ENCODE measurements at places on chromosomes 1 and 21.

GRCh38 chr21:26804895-26805609 is 40.2 kb downstream of the ADAMTS1 start:
- DNase-seq, result no peak

- no peak for DNase-seq
Measured at GRCh38 chr1:155962599-155963211, 15.6 kb downstream of the ARHGEF2 start.

DNA sequence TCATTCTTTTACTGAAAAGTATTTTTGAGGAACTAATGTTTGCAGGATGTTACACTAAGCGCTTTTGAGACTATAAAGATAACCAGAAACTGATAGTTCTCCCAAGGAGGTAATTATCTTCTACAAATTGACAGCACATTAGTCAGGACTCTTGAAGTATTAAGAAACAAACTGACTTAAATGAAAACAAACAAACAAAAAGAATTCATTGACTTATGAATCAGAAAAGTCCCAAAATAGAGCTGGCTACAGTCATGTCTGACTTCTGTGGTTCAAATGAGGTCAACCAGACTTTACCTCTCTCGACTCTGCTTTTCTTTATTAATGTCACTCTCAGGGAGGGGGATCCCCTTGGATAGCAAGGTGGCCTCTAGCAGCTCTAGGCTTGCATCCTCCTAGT is 296.8 kb downstream of the TPR start:
- no peak for DNase-seq

DNA sequence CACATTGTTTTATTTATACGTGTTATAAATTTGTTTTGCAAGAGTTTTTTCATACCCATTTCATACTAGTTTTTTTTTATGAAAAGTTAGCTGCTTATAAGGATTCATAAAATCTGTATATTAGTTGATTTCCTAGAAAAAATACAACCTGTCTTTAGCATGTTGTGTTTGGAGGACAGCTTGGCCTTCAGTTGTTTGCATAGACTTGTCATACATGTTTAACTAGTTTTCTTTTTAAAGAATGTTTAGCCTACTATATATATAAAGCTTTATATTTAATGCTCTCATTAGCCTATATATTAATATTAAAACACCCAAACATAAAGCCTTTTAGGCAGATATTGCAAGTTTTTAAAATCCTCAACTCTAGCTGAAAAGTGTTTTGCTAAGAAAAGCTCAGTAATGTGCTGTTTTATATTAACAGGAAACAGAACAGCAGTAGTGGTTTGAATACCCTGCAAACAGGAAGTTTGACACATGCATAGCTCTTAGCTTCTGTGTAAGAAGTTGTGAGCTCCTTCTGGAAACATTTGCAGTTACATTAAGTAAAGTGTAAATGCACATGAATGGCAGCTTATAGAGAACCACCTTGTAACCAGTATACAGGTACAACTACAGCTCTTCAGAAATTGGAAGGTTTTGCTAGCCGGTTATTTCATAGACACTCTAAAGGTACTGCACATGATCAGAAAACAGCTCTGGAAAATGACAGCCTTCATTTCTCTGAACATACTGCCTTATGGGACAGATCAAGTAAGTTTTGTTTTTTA is at the start of gene PRKACB:
Gene PRKACB (plus strand): TSS at position 476 of the 770 bp plus-strand sequence. CDS start 91 bp downstream, at position 567.
- DNase-seq, result peak; percentile 89

GRCh38 chr1:38153066-38153777 is 106.6 kb upstream of the POU3F1 start:
- DNase-seq, result no peak

- no peak for DNase-seq
Measured at GRCh38 chr1:228457017-228457395, 30.2 kb upstream of the RNF187 start.

GRCh38 chr21:42044871-42045495 is 26.1 kb upstream of the UMODL1 start:
- no peak for DNase-seq

GRCh38 chr1:67338642-67339041 is 31.0 kb downstream of the IL12RB2 start:
- DNase-seq, result no peak

DNA sequence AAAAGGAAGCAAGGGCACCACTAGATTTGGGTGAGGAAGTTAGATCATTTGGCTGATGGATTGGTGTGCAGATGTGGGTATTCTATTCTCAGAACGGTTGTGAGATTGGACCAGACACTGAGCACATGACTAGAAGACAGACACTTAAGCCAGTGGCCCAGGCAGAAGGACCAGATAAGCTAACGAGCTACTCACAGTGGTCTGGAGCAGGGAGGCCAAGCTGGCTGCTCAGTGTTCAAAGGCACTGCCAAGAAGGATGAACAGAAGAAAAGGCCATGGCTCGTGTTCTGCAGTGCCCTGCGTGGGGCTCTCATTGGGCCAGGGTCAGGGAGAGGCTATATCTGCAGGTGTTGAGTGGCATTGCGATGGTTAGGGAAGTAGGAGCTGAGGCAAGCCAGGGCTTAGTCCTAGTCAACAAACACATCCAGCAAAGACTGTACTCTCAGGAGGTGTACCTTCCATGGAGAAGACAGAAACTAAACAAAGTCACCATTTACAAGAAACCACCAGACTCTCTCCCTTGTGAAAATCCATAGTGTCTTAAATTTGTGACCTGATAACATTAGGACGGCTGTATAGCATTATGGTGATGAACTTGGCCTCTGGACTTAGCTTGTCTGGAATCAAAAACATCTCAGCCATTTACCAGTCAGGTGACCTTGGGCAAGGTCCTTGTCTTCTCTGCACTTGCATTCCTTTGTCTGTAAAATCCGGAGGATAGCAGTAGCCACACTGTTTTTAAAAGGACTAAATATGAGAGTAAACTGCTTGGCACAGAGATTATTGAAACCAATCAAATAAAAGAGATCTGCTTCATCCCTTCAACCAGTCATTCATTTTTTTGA is 274.5 kb downstream of the SIPA1L2 start:
- DNase-seq, result no peak

DNA sequence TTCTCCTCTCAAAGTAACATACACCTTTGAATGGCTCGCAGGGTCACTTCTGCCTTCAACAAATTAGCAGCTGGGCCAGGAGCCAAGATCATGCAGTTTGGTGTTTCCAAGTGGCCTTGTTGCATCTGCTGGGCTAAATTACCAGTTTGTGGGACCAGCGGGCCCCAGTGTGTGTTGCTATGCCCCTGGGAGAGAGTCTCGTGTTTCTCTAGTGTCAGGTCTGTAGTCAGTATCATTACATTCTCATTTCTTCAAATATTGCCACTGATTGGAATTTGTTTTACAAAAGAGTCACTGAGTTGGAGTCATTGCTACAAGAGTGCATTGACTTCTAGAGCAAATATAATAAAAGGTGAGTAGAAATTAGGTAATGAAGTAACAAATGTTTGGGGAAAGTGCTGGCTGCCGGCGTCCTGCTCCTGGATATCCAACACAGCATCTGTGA is 35.5 kb downstream of the RHOU start:
- DNase-seq, result no peak

DNA sequence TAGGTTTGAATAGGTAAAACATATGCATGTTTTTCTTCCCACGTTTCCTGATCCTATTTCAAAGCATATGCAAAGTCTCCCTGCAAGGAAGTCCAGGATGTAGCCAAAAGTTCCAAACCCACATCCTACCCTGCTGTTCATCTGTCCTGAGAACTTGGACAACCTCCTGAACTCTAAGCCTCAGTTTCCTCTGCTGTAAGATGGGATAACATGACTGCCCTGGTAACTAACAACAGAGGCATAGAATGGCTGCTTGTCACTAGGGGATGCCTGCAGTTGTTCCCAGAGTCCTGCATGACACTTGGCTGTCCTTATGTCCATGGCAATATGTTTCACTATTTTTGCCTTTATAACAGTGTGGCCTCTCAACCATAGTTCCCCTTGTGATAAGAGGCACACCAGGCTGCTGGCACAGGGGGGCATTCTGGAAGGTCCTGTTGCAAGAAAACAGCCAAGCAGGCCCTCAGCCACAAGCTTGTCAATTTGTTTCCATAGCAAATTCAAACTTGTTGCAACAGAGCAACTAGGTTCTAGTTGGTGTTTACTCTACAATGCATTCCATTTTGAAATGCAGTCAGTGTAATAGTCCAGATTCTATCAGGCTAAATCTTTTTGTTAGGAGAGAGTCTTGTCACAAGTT is 1.5 kb upstream of the HDGF start:
- DNase-seq, result no peak

DNA sequence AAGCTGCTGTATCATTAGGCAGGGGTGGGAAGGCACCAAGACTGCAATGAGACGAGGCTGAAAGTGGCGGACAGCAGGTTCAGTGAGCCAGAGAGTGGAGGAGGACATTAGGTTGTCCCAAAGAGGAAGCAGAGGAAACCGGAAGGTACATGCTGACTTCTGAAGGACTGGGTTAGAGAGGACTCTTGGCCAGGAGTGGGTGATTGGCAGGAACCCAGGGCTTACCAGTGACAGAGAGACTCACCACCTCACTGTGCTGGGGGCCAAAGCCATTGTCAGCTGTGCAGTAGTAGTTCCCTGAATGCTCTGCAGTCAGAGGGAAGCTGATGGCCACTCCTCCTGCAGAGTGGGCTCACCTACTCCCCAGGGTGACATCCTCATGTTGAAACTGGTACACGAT is 41.9 kb upstream of the FCRL4 start:
- DNase-seq, result no peak

DNA sequence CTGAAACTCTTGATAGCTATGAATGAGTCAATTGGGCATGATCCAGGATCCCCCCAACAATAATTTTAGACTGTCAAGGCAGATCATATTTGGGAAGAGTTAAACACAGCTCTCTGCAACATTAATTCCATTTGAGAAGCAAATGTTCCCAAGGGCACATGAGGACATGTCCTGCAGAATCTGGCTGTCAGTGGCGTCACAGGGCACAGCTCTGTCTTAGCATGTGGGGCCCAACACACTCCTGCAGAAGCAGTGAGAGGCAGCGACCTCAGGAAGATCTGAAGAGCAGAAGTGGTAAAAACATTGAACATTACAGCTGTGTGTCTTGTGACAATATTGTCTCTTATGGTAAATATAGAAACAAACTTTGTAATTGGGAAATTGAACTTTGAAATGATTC is 197.1 kb upstream of the PBX1 start:
- no peak for DNase-seq

DNA sequence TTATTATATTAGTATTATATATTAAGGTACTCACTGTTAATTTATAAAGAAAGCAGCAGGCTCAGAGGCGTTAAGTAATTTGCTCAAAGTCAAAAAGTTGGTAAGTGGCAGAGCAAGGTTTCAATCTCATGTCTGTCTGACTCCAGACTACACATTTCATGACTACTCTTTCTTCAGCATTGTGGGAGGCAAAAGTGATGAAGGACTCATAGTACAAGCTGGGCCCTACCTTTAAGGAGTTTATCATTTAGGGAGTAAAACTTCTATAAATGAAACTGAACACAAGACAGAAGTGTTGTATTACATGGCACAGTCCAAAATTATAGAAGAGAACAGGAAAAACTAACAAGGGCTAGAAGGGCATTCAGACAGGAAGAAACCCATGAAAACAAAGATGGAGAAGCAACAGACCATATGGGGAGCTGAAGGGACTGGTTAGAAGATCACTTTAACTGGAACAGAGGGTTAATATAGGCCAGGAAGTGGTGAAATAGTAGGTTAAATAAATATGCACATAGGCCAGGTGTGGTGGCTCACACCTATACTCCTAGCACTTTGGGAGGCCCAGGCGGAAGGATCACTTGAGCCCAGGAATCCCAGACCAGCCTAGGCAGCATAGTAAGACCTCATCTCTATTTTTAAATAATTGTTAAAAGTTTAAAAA is 11.5 kb downstream of the SORT1 start:
- DNase-seq, result no peak

- no peak for DNase-seq
Measured at GRCh38 chr1:41479000-41479807, 5.3 kb downstream of the EDN2 start.

DNA sequence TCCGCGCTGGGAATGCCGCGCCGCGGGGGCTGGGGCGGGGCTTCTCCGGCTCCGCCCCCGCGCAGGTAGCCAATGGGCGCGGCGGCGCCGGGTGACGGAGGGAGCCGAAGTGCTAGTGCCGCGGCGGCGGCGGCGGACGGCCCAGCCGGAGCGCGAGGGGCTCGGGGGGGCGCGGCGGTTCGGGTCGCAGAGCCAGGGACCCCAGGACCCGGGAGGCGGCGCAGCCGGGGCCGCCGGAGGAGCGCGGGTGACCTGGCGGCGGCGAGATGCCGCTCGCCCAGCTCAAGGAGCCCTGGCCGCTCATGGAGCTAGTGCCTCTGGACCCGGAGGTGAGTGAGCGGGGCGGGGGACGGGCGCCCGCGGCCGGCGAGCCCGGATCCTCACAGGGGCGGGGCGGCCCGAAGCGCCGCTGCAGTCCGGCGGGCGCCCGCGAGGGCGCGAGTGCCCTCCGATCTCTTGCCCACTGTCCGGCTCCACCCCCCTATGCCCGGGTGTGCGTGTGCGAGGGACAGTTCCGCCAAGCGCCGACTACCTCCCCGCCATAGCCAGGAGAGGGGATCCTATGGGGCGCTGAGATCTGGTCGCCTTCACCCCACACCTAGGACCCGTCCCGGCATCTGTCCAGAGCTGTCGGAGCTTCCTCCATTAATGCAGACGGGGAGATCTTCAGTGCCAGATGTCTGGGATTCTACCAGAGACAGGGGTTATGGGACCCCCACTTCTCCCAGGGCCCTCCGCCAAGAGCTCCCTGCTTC is at the start of gene RPS6KA1:
Gene RPS6KA1 (plus strand): TSS at position 107 of the 755 bp plus-strand sequence. CDS start 160 bp downstream, at position 267.
- no peak for DNase-seq

GRCh38 chr21:44551340-44551961 is at the start of gene KRTAP10-2:
Gene KRTAP10-2 (minus strand): TSS chr21:44551505. CDS start chr21:44551458, 47 bp downstream.
- no peak for DNase-seq

DNA sequence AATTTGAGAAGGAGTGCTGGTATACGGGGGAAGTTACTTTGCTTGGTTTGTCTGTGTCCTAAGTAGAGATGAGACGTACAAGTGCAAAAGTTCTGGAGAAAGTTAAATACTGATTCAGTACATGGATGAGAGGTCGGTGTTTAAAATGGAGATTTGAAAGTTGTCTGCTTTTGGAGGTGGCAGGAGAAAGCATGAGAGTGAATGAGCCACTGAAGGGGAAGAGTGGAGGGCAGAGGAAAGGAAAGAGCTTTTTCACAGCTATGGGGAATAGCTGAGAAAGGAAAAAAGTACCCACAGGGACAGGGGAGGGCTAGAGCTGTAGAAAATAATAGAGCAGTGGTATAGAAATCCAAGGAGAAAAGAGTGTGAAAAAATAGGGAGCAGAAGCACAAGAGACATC is 18.1 kb upstream of the CGN start:
- no peak for DNase-seq

DNA sequence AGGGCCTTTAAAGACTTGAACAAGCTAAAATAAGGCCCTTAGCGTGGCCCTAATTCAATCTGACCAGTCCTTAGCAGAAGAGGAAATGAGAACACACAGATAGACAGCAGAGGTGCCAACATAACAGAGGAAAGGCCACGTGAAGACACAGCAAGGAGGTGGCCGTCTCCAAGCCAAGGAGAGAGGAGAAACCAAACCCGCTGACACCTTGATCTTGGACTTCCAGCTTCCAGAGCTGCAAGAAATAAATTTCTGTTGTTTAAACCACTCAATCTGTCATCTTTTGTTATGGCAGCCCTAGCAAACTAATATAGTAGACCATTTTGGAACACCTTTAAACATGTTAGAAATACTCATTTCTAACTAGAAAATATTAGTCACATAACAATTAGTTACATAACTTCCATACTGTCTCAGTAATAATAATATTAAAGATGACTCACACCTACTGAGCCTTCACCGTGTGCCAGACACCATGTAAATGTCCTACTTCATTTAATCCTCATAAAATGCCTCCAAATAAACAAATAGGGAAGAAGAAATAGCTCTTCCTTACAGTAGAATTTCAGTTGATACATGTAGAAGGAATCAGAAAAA is 47.9 kb downstream of the S1PR1 start:
- DNase-seq, result no peak

Data from kidney capillary endothelial cell (primary cell).